ENCODE measurements at places on chromosomes 6 and 20.

- DNase-seq = no peak
Observed at GRCh38 chr6:21952367-21952766, 344.5 kb downstream of the PRL start.

- DNase-seq = no peak
Observed at GRCh38 chr6:49225471-49225870, 237.6 kb downstream of the MMUT start.

GRCh38 chr6:34154668-34155447, 9.0 kb upstream of the GRM4 start:
- DNase-seq = peak; percentile 42

- DNase-seq = no peak
Observed at GRCh38 chr6:39370390-39370789, 47.9 kb upstream of the KCNK16 start.

DNA sequence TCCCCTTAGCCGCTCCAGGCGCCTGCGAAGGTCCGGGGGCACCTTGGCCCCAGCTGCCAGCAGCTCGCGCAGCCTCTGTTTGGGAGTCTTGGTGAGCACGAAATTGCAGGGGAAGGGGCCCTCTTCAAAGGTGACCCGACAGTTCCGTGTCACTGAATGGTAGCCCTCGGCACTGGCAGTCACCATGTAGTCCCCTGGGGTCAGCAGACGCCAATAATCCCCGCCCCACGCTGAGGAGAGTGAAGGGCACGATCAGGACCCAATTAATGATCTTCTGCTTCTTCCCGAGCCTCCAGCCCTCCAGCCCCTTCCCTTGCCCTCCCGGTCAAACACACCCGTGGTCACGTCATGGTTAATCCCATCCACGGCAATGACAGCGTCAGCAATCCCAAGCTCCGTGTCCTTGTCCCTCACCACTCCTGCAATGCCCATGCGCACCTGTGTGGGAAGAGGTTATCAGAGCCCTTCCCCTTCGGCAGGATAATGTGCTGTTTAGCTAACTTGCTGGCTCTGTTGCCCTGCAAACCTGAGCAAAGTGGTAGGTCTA, 6.2 kb downstream of the CPXM1 start:
- no peak for DNase-seq

- DNase-seq = no peak
Observed at GRCh38 chr6:144176043-144176442, 25.7 kb downstream of the STX11 start.

DNA sequence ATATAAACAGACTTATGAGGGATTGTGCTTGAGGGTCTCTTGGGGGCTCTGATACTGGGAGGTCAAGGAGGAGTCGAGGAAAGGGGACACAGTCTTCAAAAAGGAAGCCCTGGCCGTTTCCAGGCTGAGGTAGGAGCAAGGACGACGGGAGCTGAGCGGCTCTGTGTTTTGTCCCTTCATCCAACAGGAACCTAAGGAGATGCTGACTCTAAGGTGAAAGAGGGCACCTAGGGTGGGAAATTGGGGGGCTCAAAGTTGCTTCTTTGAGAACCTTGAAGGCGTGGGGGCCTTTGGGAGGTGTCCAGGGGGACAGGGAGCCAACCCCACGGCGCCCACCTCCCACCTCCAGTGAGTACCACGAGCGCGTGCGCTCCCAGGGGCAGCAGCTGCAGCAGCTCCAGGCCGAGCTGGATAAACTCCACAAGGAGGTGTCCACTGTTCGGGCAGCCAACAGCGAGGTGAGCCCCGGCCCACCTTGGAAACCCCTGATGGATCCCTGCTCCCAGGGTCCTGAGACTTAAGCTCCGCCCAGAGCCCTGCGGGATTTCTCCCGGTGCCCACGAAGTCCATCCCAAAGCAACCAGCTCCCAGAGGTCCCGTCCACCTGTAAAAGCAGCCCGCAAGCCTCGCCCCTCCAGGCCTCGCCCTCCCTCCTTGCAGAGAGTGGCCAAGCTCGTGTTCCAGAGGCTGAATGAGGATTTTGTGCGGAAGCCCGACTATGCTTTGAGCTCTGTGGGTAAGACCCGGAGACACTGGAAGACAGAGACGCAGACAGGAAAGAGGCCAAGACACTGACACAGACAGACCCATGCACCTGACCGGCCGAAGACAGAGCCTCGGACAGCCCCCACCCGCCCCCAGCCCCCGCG, 2.9 kb downstream of the SPAG4 start:
- peak; percentile 17 for DNase-seq

DNA sequence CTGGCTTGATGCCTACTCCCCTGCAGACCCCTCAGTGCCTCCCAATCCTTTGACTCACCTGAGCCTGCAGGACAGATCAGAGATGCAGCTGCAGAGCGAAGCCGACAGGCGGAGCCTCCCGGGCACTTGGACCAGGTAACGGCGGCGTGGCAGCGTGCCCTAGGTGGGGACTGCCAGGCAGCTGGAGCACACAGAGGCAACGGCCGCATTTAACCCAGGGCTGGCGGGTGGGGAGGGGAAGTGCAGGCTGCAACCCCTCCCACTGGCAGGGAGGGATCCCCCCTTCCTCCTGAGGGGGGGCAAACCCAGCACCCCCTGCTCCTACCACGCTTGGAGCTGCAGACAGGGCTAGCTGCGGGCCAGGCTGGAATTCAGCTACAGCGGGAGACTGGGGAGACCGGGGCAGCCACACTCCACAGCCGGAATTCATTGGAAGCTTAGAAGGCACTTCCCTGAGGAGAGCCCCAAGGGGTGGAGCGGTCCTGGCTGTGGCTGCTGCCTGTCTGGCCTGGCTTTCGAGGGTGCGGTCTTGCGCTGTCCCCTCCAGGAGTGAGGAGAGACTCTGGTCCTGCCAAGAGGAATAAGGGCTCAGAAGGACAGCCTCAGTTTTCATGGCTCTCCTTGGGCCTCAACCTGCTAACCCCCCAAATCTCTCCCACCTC, at the start of gene MATN4:
Gene MATN4, minus strand, starts transcription at position 183 of the 662 bp plus-strand sequence. CDS start 2,717 bp downstream, outside the sequence.
- no peak for DNase-seq

GRCh38 chr6:34358389-34358905, 34.0 kb downstream of the NUDT3 start:
- DNase-seq = no peak

GRCh38 chr20:4844325-4844724, 122.6 kb downstream of the PRND start:
- DNase-seq = no peak

DNA sequence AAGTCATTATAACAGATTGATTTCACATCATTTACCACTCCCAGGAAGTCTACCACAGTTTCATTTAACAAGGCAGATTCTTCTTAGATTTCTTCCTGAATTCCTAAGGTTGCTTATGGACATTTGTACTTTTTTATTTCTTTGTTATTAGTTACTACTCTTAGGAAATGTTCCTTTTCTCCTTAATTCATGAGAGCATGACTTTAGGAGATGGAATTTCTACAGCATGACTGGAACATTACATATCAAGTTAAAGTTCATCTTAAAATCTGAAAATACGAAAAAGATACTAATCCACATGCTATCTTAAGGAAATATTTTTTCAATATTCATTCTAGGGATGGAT, 22.3 kb downstream of the CNKSR3 start:
- no peak for DNase-seq

DNA sequence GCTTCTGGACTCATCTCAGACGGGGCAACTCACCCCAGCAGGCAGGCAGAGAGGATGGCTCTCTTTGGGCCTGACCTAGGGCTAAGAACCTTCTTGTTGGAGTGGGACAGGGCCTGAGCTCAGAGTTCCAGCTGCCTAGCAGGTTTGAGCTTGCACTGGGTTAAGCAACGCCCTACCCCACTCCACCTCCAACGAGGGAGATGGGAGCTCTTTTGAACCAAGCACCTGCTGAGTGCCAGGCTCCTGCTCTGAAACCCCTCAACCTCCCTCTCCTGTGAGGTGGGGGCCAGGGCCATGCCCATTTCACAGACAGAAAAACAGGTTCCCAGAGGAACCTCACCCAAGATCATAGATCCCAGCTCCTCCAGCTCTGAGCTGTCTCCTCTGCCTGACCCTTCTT, 54.3 kb downstream of the SNAI1 start:
- DNase-seq = no peak

DNA sequence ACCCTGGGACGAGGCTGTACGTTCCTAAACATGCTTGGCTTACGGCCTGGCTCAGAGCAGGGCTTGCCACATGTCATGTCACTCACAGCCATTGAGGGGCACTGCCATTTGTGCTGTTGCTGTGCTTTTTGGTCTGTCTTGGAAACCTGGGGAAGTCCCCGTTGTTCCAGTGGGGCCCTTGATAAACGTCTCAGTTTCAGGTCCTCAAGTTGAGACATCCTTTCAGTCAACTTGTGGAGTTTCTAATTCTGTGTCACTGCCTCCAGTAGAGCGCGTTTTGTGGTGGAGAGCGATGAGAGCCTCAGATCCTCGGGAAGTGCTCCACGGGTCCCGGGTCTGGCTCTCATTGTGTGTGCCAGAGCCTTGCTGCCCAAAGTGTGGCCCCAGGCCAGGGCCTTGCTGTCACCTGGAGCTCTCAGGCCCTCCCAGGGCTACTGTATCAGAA, 43.0 kb upstream of the CCR6 start:
- DNase-seq = peak; percentile 69

DNA sequence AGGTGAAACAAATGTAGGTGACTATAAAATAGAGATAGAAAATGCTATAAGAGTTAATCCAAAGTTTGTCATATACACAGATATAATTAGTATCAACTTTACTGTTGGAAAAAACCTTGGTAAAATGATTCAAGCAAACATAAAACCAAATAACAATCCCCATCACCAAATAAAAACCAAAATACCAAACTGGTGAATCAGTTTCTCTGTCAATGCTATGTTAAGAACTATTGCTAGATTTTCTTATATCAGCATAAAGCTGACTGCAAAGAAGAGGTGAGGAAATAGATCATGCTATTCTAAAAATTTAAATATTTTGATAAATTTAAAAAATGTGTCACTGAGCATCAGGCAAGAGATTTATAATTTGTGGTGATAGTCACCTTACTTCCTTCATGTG, 658.4 kb downstream of the PHF3 start:
- DNase-seq = no peak

- no peak for DNase-seq
Observed at GRCh38 chr6:3881711-3882421, 32.7 kb downstream of the FAM50B start.

DNA sequence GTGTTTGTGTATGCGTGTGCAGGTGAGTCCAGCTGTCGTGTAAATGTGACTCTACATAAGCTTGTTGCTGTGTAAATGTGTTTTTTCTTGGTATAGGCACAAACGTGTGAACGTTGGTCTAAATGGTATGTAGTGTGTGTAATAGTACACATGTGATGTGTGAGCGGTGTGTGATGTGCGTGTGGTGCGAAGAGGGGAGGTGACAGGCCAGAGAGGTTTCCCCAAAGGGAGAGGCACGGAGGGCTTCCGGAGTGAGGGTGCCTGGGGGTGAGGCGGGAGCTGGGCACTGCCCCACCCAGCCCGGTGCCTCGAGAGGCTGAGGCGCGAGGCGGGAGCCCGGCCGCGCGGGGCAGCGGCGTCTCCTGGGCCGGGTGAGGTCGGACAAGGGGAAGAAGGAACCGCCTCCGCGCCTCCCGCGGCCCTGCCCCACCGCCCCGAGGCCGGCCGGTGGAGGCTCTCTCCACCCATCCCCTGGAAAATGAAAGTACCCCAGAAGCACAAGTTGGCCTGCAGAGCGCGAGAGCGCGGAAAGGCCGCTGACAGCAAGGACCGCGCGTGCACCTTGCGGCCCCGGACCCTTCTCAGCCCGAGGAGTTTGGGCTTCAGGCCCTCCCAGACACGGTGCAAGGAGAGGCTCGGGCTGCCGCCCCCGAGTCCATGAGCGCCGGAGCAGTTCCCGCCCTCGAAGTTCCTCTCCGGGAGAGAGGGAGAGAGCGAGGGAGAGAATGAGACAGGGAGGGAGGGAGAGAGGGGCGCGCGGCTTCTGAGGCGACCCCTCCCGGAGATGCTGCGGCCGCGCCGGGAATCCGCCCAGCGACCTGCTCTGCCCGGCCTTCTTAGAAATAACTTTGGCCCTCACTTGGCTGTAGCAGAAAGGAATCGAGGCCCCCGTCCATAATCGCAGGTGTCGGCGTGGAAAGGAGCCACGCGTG, 43.2 kb upstream of the OSTM1 start:
- no peak for DNase-seq

- DNase-seq = no peak
Observed at GRCh38 chr20:44219170-44219730, 8.7 kb upstream of the OSER1 start.

GRCh38 chr20:12358655-12359009, 440.9 kb downstream of the BTBD3 start:
- no peak for DNase-seq

GRCh38 chr20:63172726-63173125, 43.2 kb downstream of the YTHDF1 start:
- DNase-seq = no peak

GRCh38 chr20:675453-676314, at the start of gene SCRT2:
SCRT2 (minus strand) TSS chr20:675802; CDS start chr20:675601, 201 bp downstream.
- peak; percentile 39 for DNase-seq

GRCh38 chr6:109240370-109241084, 141.7 kb downstream of the CD164 start:
- no peak for DNase-seq

DNA sequence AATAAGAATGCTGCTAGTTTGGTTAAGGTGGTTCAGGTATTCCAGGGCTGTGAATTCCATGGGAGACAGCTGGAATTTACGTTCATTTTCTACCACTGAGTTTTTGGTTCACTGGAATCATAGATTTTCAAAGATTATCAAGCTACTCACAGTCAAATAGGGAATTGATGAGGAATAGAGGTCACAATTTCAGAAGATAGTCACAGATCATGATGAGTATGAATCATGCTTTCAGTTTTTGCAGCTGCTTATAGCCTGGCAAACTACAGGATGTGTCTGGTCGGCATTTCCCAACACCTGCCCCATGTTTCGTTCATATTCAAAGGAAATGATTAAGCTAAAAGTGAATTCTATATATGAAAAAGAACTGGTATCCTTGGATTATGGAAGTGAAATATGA, 58.7 kb downstream of the BCKDHB start:
- no peak for DNase-seq

- no peak for DNase-seq
Observed at GRCh38 chr20:19099596-19100545, 112.6 kb upstream of the SLC24A3 start.

DNA sequence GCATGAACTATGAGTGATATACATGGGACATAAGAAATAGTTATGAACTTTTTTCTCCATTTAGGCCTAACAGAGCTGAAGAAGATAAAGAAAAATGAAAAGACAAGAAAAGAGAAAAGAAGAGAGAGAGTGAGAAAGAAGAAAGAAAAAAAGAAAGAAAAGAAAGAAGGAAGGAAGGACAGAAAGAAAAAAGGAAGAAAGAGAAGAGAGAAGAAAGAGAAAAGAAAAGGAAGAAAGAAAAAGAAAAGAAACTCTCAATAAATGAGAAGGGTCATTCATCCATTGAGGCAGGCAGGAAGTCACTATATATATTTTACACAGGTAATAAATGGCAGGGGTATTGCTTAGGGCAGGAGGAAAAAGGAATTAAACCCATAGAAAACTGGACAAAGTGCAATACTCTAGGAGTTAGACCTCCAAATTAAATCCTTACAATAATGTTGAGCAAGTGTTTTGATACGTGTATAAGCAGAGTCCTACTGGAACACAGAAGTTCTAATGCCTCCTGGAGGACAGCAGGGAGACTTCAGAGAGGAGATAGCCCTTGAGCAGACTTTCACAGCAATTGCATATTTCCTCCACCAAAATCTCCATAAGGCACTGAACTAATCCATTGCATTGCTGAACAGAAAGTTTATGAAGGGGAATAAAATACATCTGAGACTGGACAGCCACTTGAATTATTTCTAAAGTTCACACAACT, 86.4 kb upstream of the TENT5A start:
- no peak for DNase-seq

- DNase-seq = no peak
Observed at GRCh38 chr6:35757456-35758123, 18.8 kb upstream of the CLPSL2 start.

GRCh38 chr20:50085481-50086365, 27.2 kb downstream of the UBE2V1 start:
- DNase-seq = peak; percentile 28

GRCh38 chr20:35463455-35464300, 8.3 kb downstream of the CEP250 start:
- DNase-seq = peak; percentile 55
